Right lobe of liver (tissue), 6 donors: ENCODE measurements at places on chromosomes 11 and 22. TPM values are rescaled to one million over a fixed set of nuclear protein-coding genes. Genes with fewer than 3 reads are reported as not detected.

The TRIM34 gene
- total RNA-seq: 2.2 TPM

The C1QTNF5 gene
- total RNA-seq: 5.8 TPM

The C11orf21 gene
- 0.29 TPM for total RNA-seq

The IFITM10 gene
- 5.1 TPM for total RNA-seq

The C11orf87 gene
- total RNA-seq: not detected

The OR51B2 gene
- not detected for total RNA-seq

The FXYD2 gene
- total RNA-seq: 12.1 TPM

The YIF1A gene
- 101 TPM for total RNA-seq

The SCGB1D2 gene
- total RNA-seq: not detected

The SHANK3 gene
- 16.0 TPM for total RNA-seq

The SLC17A6 gene
- total RNA-seq: not detected

The MB gene
- total RNA-seq: 2.5 TPM

The PGA5 gene
- total RNA-seq: not detected

The CDC45 gene
- not detected for total RNA-seq

The EFCAB6 gene
- total RNA-seq: 1.3 TPM

The HSCB gene
- total RNA-seq: 29.0 TPM

The MMP3 gene
- total RNA-seq: not detected

The CPSF7 gene
- 18.4 TPM for total RNA-seq

The NXPE2 gene
- total RNA-seq: not detected

The CELSR1 gene
- 8.2 TPM for total RNA-seq

The NRIP3 gene
- total RNA-seq: 0.31 TPM

The GLYAT gene
- total RNA-seq: 246 TPM

The CDC42BPG gene
- total RNA-seq: 0.63 TPM

The PRODH gene
- 2.2 TPM for total RNA-seq

The ESAM gene
- 6.1 TPM for total RNA-seq

The DRD2 gene
- total RNA-seq: not detected

The EXPH5 gene
- total RNA-seq: 10.5 TPM

The CYTH4 gene
- total RNA-seq: 5.8 TPM

The OR52E5 gene
- total RNA-seq: not detected

The MPPED2 gene
- total RNA-seq: 0.12 TPM

The EMID1 gene
- 1.8 TPM for total RNA-seq

The PATE4 gene
- not detected for total RNA-seq

The PARVG gene
- total RNA-seq: 3.7 TPM

The LGR4 gene
- total RNA-seq: 44.1 TPM

The VSTM5 gene
- total RNA-seq: not detected

The FAM83F gene
- total RNA-seq: 1.6 TPM

The SUSD2 gene
- 2.6 TPM for total RNA-seq

The IL17RA gene
- 13.6 TPM for total RNA-seq

The LMO1 gene
- not detected for total RNA-seq

The MS4A4A gene
- total RNA-seq: 9.3 TPM
